ENCODE measurements at places on chromosomes 4 and X.

DNA sequence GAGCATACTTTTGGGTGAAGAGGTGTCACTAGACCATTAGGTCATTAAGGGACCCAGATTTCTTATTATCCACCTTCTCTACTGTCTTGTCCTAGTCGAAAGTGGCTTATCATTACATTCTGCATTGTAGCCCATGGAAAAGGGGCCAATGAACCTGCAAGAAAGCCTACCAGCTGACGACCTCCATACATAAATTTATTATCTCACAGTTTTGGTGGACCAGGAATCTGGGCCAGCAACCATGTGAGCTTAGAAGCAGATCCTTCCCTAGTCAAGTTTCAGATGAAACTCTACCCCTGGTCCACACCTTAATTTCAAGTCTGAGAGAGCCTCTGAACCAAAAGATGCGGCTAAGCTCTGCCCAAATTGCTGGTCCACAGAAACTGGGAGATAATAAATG, 37.6 kb downstream of the RPS6KA3 start:
- no peak for DNase-seq

DNA sequence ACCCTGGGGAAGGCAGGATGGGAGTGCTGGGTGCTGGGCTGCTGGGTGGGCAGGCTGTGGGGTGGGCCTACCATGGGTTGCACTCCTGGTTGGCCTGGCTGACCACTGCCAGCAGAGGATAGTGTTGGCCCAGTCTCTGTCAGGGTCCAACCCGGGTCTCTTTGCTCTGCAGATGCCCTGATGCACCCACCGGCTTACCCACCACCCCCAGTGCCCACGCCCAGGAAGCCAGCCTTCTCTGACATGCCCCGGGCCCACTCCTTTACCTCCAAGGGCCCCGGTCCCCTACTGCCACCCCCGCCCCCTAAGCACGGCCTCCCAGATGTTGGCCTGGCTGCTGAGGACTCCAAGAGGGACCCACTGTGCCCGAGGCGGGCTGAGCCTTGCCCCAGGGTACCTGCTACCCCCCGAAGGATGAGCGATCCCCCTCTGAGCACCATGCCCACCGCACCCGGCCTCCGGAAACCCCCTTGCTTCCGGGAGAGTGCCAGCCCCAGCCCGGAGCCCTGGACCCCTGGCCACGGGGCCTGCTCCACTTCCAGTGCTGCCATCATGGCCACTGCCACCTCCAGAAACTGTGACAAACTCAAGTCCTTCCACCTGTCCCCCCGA, 14.2 kb upstream of the ADD1 start:
- DNase-seq = no peak

- DNase-seq = no peak
These were observed 1930.0 kb upstream of the AGA start for GRCh38 chr4:179372242-179372641.

- DNase-seq = peak; percentile 77
These were observed 19.1 kb downstream of the CD99 start for GRCh38 chrX:2710041-2710840.

DNA sequence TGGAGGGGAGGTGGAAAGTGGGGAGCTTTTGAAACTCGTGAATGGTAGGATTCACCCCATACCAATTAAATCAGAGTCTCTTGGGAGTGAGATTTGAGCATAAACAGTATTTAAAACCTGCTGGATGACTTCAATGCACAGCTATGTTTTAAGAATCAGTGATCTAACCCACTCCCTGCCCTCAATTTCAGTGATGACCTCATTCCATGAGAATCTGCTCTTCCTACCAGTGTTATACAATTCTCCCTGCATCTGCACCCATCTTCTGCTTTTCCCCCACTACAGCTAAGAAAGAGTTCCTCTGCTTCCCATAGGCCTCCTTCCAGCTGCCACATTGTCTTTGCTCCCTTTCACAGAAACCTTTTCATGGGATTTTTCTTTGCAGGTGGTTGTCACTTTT, 18.3 kb upstream of the H2AZ1 start:
- peak; percentile 52 for DNase-seq

- DNase-seq = no peak
These were observed 54.4 kb downstream of the KIT start for GRCh38 chr4:54712206-54712605.

GRCh38 chrX:153474266-153474665, 3.9 kb upstream of the HAUS7 start:
- no peak for DNase-seq

- DNase-seq = peak; percentile 57
These were observed 174.2 kb downstream of the MID1IP1 start for GRCh38 chrX:38975368-38975942.

DNA sequence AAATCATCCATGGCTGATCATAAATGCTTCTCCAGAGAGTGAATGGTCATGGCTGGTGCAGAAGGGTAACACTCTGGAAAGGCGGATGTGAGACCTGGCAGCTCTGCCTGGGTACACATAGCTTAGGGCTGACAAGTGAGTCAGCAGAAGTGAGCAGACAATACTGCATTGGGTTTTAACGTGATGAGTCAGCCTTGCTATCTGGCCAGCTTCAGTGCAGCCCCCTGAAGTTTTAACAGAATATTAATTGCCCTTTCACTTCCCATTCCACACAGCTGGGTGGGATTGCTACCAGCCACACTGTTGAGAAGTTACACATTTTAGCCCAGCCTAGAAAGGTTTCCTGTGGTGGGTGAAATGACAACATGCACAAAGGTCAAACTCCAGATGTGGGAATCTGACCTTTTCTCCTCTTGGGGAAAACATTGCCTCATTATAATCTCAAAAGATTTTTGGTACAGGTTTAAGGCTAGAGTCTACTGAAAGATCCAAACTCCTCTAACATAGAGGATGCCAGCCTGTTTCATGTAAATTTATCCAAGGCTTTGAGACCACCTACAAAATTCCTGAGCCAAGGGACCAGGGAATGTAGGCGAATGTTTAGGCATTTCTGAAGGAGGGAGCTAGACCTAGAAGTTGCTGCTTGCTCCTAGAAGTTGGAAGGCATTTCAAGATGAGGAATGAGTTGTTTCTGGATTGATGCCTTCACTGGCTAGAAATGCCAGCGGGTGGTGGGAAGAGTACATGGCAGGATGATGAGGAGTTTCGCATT, 230.3 kb upstream of the PGRMC2 start:
- DNase-seq = peak; percentile 98

DNA sequence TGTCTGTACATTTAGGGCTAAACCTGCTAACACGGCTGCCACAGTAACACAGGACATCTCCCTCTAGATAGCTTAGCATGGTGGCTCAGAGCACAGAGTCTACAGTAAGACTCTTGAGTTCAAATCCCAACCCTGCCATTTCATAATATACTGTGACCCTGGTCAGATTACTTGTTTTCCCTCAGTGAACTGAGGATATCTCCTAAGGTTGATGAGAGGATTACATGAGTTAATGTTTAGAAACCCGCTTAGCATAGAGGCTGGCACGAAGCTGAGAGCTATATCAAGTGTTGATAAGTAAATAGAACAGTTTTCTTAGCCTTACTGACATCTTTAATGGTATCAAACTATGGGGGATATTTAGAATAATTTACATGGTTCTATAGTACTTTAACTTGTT, 37.2 kb downstream of the CASP3 start:
- DNase-seq = no peak

- DNase-seq = peak; percentile 41
These were observed 791.3 kb downstream of the RAB28 start for GRCh38 chr4:12692815-12693214.

DNA sequence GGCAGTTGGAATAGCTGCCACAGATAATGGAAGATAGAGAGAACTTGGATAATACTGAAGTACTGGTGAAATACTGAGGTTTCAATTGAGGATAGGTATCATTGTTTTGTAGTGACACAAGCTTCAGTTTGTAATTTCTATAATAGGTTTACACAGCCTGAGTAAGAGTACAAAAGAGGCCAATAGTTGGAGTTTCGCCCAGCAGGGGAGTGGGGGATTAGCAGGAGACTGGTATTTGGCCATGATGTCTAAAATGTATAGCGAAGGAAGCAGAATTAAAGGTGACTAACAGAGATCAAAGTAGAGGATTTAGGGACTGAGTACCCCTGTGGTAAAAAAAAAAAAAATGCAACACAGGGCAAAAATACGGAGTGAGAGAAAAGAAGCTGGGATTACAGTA, 129.5 kb downstream of the KCTD8 start:
- no peak for DNase-seq

DNA sequence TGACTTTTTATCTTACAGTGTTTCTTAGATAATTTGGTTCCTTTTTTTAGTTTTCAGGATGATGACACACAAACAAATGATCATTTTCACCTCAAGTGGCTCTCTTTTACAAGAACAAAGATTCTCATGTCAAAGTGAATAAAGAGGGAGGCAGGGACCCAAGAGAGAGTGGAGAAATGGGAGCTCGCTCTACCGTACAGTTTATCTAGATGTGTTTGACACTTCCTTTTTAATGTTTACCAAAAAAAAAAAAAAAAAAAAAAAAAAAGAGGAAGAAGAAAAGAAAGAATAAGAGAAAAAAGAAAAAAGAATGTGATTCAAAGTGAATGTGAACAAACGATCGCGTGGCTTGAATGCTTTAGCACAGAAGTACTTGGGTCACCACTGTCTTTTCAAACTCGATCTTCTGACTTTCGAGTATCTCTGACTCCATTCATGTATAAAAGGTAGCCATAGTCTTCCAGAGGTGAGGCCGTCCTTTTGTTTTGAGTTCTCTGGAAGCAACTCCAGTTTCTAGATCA, 75.6 kb upstream of the GRXCR1 start:
- no peak for DNase-seq

DNA sequence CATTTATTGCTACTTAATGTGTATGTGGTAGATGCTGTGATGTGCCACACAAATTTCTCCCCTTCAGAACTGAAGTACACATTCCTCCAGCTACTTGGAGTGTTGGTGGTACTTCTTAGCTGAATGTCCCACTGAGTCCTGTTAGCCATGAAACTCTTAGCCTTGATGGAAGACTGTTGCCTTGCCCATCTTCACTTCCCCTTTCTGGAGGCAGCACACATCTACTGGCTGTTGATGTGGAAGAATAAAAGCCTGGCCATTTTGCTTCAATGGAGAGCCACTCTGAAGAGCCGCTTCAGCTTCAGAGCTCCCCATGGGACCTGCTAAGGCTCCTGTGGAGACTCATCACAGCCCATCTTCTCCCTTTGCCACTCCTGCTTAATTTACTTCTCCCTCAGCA, 157.7 kb upstream of the PITX2 start:
- no peak for DNase-seq

- DNase-seq = no peak
These were observed 34.5 kb upstream of the HGFAC start for GRCh38 chr4:3407171-3407771.

GRCh38 chrX:46506076-46506475, 39.1 kb downstream of the ZNF674 start:
- no peak for DNase-seq

DNA sequence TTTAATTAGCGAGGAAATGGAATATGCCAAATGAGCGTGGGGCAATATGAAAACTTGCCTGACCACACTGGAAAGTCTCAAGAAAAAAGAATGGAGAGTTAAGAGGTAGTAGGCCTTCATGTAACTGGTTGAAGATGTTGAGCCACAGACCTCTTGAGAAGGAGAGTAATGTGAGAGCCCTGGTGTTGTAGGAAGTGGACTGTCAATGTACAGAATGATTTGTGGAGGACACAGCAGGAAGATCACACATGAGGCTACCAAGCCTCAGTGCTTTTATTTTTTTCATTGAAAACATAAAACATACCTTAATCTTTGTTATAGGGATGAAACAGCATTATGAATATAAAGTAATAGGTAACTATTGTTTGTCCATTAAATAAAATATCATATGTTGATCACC, 331.6 kb downstream of the UNC5C start:
- DNase-seq = no peak

GRCh38 chr4:189941005-189941450, 356 bp downstream of the FRG1 start:
- DNase-seq = no peak

DNA sequence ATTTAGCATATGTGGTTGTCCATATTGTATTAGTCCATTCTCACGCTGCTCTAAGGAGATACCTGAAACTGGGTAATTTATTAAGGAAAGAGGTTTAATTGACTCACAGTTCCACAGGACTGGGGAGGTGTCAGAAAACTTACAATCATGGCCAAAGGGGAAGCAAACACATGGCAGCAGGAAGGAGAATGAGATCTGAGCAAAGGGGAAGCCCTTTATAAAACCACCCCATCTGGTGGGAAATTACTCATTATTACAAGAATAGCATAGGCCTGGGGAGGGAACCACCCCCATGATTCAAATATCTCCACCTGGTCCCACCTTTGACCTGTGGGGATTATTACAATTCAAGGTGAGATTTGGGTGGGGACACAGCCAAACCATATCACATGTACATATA, 122.6 kb upstream of the ANK2 start:
- DNase-seq = no peak

GRCh38 chr4:100062921-100063320, 112.8 kb upstream of the H2AZ1 start:
- DNase-seq = no peak

Measured in fibroblast of the aortic adventitia (primary cell).